ENCODE measurements at places on chromosomes 12 and 14.

GRCh38 chr12:41768456-41768855 lies 376.2 kb downstream of the GXYLT1 start:
- DNase-seq, result no peak

- no peak for DNase-seq
Measured at GRCh38 chr12:12582193-12582881, 19.7 kb upstream of the DUSP16 start.

DNA sequence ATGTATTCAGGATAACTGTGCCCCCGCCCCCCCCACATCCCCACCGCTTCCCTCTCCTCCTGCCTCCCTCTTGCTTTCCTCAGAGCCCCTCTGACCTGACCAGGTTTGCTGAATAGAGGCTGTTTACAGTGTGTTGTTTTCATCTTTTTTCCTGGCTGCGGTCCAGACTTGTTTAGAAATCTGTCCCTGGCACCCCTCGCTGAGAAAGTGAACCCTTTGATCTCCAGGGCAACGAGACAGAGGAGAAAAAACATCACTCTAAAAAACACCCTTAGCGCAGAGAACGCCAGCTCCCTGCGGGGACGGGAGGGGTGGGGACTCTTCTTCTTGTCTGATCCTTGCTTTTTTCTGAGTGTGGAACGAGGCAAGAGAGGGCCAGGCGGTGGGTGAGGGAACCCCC lies 22.5 kb downstream of the SDS start:
- DNase-seq, result no peak

GRCh38 chr14:103115845-103116572 lies 7.3 kb upstream of the TNFAIP2 start:
- no peak for DNase-seq

GRCh38 chr12:12221560-12221959 lies 45.3 kb downstream of the LRP6 start:
- no peak for DNase-seq

DNA sequence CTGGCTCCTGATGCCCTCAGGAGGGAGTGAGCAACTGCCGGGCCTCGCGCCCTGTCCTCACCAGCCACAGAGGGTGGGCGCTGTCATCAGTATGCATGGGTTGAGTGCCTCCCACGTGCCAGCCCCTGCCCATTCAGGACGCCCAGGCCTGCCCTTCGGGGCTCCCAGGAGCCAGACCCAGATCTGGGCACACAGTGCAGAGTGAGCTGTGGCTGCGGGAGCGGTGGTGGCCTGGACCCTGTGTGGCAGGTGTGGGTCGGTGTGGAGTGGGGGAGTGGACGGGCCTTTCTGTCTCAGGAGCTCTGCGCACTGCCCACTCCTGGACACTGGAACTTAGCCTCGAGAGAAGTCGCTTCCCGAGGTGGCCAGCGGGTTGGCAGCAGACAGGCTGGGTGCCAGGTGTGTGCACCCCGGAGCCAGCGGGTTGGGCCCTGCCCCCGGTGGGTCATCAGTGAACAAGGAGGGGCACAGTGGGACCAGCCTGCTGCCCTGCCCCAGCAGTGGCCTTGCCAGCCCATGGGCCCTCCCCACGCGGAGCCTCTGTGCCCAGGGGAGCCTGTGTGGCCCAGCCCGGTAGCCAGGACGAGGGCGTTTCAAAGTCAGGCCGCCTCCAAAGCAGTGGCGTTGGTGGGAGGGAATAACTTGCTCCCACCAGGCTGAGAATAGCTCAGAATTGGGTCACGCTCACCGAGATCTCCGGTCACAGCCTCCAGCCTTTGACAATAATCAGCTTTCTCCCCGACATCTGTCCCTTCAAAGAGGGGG lies 9.5 kb downstream of the TRMT61A start:
- no peak for DNase-seq

- no peak for DNase-seq
Measured at GRCh38 chr14:31300883-31301282, 93.3 kb upstream of the HECTD1 start.

GRCh38 chr14:97369901-97370300 lies 572.7 kb downstream of the VRK1 start:
- no peak for DNase-seq

GRCh38 chr12:99523853-99524252 lies 123.7 kb upstream of the GARIN6 start:
- no peak for DNase-seq

DNA sequence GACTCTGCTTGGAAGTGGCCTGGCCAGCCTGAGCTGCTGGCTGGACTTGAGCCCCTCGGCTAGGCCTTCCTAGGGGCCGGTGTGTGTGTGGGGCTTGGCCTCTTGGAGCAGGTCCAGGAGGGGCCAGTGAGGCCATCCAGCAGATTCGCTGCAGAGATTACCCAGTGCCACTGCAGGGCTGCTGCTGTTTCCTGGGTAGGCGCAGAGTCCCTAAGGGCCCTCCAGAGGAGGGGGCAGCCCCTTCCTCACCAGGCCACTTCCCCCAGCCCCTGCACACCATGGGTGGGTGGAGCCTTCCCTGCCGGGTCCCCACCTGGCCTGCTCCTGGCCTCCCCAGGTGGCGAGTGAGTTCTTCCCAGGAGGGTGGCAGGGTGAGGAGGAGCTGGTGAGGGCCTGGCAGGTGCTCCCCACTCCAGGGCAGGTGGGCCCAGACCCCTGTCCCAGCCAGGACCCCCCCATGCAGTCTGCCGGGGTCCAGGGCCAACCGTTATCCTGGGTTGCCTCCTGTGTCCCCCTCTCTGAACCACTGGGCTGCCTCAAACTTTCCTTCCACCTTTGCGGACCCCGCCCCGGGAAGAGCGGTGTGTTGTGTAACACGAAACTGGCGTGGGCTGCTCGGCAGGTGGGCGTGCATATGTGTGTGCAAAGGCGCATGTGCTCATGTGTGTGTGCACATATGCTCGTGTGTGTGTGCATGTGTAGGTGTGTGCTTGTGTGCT lies 25.1 kb downstream of the ASPG start:
- DNase-seq, result no peak

- no peak for DNase-seq
Measured at GRCh38 chr14:103556946-103557758, 5.3 kb downstream of the BAG5 start.

DNA sequence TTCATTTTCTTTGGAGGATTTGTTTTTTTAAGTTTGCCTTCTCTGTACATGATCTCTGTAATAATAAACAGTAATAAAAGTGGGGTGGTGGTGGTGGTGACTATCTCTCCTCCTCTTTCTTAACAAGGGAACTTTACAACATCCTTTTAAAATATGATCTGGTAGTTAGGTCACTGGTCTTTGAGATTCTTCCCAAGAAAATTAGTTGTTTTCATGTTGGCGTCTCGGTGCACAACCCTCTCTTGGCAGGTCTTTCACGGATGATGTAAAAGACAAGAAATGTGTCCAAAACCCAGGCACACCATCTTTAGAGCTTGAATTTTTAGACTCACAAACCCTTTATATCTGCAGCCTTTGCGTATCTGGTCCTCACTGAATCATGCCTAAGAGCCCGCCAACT lies 488.5 kb upstream of the TBX3 start:
- no peak for DNase-seq

- no peak for DNase-seq
Measured at GRCh38 chr12:116598311-116599284, 39.4 kb downstream of the MAP1LC3B2 start.

- DNase-seq, result no peak
Measured at GRCh38 chr14:69937367-69938081, 58.3 kb downstream of the SMOC1 start.

DNA sequence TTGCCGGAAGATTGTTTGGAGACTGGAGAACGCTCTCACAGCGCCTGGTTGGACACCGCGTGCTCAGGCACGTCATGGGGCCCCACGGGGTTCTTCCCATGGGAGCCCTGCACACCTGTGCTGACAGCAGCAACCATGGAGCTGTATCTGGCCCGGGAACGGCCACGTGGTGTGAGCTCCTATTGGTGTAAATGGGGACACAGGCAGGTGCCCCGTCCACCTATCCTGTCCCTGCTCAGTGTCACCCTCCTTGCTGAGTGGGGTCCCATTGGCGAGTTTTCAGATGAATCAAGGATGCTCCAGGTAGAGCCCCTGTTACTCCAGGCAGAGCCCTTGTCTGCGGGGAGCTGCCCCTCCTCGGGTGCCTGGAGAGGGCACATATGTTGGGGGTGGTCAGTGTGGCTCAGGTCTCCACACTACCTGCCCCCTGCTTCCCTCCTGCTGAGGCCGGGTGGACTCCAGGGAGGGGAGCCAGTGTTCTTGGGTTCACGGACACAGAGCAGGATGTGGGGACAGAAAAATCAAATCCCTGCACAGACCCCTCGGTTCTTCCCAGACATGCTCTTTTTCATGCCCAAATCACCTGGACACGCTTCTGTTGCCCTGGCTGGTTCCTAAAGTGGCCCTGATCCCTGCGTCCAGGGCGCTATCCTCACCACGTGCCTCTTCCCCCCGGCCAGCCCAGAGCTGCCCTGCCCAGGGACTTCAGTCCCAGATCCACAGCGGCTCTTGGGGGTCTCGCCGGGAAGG lies 250.1 kb downstream of the ADGRD1 start:
- DNase-seq, result no peak

- DNase-seq, result no peak
Measured at GRCh38 chr12:54140588-54141388, 48.0 kb downstream of the SMUG1 start.

DNA sequence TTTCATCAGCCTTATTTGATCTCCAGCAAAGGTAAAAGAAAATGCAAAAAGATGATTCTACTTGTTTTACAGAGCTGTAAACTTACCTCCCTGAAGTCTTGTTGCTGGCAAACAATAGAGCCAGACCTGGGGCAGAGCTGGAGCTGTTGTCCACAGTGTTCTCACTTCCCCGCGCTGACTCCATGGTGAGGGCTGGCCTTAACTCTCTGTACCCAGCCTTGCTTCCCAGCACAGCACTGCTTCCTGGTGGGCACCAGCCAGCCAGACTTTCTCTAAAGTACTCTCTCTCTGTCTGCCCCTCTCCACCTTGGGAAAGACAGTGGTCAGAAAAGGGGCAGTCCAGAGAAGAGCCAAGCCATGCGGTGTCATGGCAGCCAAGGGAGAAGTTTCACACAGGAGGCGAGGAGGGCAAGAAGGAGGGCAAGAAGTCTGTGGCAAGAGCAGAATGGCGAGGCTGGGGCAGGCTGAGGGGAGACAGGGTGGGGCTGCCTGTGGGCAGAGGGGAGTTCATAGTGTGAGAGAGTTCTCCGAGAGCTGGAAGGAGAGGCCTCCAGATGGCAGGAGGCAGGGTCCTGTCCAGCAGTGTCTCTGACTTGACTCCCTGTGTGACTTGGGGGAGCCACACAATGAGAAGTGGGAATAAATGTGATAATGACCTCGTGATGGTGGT lies 9.3 kb downstream of the EVL start:
- no peak for DNase-seq

- no peak for DNase-seq
Measured at GRCh38 chr14:77475432-77476115, 17.7 kb downstream of the AHSA1 start.

DNA sequence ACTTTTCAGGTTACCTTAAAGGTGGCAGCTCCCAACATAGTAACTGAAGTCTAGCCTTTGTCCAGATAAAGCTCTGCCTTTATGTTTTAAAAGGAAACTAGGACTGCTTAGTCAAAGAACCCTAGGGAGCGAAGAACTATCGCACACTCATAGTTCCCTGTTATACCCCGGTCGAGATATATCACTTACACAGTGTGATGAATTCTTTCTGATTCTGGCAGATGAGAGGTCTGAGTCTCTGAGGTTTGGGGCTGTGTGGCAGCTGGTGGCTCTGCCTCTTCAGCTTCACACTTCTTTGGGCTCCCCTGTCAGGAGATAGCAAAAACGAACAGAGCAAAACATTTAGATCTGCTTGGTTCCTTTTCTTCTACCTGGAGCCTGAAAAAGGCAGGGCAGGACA lies 17.0 kb downstream of the ACIN1 start:
- DNase-seq, result no peak

- DNase-seq, result no peak
Measured at GRCh38 chr14:23442721-23443356, 7.4 kb upstream of the MYH7 start.

DNA sequence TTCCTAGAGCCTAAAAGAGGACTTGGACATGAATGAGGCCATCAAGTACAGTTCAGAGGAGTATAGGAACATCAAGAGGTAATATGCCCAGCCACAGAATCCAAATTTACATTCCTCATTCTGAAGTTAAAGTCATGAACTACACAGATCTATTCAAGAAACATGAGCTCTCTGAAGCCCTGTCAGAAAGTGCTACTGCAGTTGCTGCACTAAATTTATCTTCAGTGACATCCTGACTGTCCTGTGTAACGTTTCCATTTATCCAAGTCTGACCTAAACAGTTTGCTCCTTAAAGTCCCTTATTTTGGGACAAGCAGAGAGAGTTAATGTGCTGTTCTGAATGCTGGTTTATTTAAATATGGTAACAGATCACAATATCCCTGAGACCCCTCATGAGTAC lies 28.2 kb downstream of the NEK9 start:
- DNase-seq, result no peak

DNA sequence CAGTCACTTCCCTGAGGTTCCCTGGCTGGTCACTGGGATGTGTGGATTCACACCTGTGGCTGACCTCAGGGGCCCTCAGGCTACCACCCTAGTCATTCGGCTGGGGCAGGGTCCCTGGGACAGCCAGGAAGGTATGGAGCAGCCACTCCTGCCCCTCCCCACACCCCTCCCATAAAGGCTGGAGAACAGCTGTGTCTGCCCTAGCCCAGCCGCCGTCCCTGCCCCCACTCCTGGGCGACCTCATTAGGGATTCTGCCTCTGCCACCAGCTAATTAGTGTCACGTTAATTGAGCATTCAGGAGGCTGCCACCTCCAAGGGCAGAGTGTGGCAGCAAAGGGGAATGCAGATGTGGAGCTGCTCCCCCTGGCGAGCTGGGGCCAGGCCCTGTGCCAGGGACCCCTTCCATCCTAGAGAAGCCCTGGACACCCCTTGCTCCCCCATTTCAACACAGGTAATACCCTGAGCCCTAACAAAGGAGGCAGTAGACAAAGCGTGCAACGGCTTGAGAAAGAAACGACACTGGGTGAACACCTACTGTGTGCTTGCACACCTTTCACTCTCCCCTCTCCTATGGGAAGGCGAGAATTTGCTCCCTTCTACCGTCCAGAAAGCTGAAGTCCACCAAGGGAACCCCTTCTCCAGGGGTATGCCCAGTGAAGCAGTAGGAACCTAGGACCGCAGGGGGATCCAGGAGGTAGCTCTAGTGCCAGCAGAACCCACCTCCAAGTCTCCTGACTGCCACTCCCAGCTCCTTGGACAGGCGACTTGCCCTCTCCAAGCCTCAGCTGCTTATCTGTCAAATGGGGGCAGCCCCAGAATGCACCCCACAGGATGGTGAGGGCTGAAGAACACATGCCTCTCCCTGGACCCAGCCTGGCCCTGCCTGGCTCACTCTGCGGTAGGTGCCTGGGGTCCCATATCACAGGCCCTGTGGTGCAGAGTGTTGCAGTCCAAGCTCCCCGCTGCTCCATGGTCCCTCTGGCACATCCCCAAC lies 45.1 kb downstream of the FAM222A start:
- DNase-seq, result no peak

DNA sequence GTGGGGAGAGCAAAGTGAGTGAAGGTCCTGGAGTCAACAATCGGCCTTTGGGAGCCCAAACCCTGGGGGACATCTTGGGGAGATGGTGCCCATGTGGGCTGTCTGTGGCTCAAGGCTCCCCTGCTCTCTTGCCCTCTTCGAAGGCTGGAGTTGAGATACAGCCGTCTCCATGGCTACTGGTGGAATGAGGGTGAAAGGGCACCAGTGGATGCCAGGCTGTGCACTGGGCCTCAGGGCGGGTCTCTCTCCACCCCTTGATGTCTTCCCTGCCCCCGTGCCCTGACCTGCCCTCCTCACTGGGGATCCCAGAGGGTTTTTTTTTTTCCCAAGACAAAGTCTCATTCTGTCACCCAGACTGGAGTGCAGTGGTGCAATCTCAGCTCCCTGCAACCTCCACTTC lies 2.0 kb upstream of the ANKRD9 start:
- no peak for DNase-seq

GRCh38 chr14:81849714-81850113 lies 316.1 kb upstream of the SEL1L start:
- DNase-seq, result no peak

- no peak for DNase-seq
Measured at GRCh38 chr12:109289551-109289950, 19.5 kb downstream of the FOXN4 start.

Data from stimulated activated CD4-positive, alpha-beta T cell treated with anti-CD3 and anti-CD28 coated beads, TNF-alpha, amount 100 ng/mL, for 48 hours (primary cell).